ENCODE measurements at places on chromosomes 7 and 10.

GRCh38 chr10:126673565-126673964, 3.1 kb upstream of the C10orf90 start:
- DNase-seq: no peak

GRCh38 chr10:28728366-28728765, 51.0 kb downstream of the BAMBI start:
- DNase-seq: no peak

DNA sequence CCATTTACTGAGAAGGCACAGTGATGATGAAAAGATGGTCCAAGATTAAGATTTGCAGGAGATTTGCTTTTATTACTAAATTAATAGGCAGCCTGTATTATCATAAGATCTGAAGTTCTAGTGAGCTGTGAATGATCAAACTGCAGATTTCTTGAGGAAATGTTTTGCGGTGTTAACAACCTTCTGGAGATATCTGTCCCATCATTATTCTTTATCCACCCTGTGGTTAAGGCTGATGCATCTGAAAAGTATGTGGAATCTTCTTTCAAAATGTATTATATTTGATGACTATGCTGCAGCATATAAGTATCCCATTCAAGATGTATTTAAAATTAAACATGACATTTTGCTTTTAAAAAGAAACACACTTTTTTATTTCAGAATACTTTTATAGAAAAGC, 150.3 kb downstream of the POLR1F start:
- no peak for DNase-seq

- DNase-seq: no peak
Measured at GRCh38 chr10:61760943-61761824, 98.5 kb downstream of the CABCOCO1 start.

DNA sequence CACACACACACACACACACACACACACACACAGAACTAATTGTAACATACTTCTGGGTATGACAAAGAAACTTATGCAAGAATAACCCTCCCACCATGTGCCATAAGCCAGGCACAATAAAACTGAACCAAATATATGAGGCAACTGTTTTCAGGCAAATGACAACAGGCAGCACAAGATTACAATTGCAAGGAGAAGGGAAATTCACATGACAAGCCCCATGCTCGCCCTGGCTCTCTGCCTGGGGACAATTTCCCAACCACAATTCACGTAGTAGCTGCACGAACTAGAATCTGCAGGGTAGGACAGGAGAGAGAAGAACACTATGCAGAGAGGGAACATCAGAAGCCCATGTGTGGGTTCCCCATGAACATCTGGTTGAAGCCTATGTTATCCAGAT, 143.3 kb downstream of the CALN1 start:
- no peak for DNase-seq

- DNase-seq: no peak
Measured at GRCh38 chr7:108037140-108037539, 34.2 kb upstream of the LAMB1 start.

- DNase-seq: no peak
Measured at GRCh38 chr7:19268737-19269136, 123.5 kb upstream of the FERD3L start.

- no peak for DNase-seq
Measured at GRCh38 chr10:86687750-86688149, 19.4 kb downstream of the LDB3 start.

DNA sequence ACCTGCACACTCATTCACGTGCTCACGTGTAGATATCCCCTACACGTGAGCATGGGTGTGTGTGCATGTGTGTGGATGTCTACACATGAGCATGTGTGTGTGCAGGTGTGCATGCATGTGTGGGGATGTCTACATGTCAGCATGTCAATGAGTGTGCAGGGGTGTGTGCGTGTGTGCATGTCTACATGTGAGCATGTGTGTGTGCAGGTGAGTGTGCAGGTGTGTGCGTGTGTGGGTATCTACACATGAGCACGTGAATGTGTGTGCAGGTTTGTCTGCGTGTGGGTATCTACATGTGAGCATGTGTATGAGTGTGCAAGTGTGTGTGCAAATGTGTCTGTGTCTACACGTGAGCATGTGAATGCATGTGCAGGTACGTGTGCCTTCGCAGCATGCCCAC, 274.8 kb downstream of the PTPRN2 start:
- no peak for DNase-seq

DNA sequence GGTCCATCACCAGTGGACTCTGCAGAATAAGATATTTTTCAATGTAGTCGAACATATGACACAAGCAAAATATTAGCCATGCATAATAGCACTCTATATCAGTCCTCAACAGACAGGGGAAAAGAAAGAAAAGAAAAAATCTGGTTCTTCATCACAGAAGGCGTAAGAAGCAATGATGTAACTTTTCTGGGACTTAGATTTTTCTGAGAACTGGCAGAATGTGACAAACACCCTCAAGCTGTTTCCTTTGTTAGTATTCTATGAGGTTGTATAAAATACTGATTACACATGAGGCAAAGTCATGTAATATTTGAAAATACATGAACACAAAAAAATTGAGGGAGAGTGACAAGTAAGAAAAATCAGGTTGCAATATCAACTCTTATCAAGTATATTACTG, 84.9 kb downstream of the CNOT4 start:
- DNase-seq: no peak

- no peak for DNase-seq
Measured at GRCh38 chr10:74930965-74931364, 104.6 kb downstream of the KAT6B start.

DNA sequence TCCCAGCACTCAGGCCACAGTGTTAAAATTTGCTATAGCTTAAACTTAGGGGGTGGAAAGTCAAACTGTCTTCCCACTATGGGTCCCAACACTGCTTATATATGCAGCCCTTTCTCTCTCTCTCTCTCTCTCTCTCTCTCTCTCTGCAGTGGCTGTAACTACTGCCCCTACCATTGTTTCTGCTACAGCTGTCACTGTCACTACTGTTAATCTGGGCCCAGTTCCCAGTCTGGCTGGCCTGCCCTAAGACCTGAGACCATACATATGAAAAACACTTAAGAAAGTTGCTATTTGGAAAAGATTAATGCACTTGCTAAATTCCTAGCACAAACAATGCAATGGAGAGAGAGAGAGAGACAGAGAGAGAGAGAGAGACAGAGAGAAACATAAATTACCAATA, 78.6 kb downstream of the THSD7A start:
- no peak for DNase-seq

DNA sequence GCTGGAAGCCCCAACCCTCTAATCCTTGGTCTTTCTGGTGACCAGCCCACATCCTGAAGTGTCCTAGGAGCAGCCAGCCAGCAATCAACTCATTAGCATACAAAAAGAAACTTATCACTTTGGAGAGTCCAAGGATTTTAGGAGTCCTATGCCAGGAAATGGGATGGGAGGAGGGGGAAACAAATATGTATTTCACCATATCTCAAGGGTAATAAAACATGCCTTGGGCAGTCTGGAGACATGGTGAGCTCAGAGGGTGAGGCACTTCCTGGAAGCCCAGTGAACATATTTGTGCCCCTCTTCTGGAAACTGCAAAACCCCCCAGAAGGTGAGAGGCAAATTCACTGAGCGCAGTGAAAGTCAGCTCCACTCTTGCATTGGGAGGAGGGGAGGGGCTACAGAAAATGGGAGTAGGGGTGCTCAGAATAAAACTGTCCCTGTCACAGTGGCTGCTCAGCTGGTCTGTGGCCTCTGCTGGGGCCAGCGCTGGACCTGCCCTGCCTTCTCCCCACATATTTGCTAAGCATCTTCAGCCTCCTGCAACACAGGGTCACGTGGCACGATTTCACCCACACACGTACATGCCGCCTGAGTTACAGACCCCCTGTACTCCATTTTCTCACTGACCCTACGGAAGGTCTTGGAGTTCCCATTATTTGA, 17.7 kb upstream of the ZMIZ1 start:
- no peak for DNase-seq

DNA sequence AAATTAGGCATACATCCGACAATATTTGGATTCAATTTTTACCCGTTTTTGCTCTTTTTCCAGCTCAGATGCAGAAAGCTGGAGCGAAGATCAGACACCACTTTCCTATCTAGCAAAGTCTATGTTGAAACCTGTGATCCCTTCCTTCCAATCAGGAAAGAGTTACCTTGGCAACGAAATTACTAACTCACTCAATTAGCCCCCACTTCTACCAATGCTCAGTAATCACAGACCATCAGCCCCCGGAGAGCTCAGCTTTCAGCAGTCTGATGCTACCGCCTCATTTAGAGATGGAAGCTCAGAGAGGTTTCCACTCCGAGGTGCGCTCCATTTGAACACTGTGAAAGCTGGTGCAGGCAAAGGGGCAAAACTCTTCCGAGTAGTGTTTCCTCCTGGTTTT, 6.7 kb downstream of the FRAT1 start:
- DNase-seq: no peak
